8988T (cell line): ENCODE measurements at places on chromosomes 1 and 21.

DNA sequence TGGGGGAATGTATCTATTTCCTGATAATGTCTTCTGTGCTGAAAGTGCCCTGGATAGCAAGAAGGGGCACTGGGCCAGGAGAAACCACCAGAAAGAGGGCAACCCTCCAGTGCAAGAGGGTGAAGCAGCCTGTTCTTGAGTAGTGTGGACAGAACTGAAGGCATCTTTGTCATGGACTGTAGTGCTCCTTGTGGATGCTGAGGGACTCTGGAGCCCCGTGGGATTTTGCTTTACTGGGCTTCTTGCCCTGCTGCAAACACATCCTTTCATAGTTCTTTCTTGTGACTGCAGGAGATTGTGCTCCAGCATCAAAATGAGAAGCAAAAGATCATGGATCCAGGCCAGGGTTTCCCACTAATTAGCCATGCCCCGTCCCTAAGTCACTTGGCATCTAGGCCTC lies 300.6 kb downstream of the ZNF326 start:
- no peak for DNase-seq

DNA sequence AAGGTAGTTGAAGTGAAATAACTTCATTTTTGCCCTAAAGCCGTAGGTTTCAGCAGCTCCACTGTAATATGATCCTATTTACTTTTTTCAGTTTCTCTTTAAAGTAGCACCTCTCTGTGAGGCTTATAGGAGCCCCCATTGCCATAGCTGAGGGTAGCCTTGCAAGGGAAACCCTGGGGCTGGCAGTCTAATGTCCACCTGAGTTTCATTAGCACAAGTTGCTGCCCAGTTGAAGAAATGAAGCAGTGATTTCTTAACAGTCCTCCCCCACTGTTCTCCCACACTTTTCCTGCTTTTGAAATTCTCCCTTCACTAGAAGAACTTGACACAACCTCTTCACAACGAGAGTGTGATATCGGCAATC lies 1.5 kb downstream of the HMCN1 start:
- DNase-seq, result no peak

- DNase-seq, result no peak
Observed at GRCh38 chr1:151831605-151832004, at the start of gene RORC. Gene RORC, minus strand, starts transcription at chr1:151831802. Its CDS starts 38 bp downstream, at chr1:151831764.

- DNase-seq, result no peak
Observed at GRCh38 chr1:35637401-35637809, 3.9 kb downstream of the PSMB2 start.

GRCh38 chr1:209057901-209058300 lies 525.6 kb upstream of the CAMK1G start:
- DNase-seq, result no peak

DNA sequence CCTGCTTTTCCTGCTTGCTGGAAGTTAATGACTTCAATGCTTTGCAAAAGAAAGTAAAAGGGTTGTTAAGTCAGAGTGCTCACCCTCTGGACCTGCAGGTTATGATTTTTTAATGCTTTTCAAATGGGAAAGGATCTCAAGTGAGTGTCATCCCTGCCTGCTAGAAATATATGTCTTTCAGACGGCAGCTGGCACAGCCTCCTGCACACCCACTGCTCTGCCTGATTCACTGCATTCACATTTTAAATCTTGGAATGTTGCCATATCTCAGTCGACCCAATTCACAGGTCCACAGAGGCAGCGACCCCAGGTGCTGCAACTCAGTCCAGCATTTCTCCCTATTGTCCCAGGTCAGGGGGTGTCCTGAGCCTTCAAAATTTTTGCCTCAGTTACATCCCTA lies 10.7 kb downstream of the DUSP23 start:
- no peak for DNase-seq

- no peak for DNase-seq
Observed at GRCh38 chr1:233025567-233025966, 75.2 kb downstream of the NTPCR start.

DNA sequence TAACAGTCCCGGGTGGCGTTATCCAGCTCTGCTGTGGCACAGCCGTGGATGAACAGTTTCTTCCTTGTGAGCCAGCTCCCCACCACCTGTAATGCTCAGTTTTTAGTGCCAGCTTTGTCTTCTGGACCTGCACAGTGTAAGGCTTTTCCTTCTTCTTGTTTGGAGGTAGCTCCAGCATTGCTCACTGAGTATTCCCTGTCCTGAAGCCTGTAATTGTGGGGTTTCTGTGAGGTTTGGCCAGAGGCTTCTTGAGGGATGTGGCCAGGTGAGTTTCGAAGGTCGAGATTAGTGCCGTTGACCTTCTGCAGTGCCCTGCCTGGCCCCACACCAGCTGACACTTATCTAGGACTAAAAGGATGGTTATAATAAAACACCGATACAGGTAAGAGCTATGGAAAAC lies 75.0 kb downstream of the PBX1 start:
- DNase-seq, result no peak

- no peak for DNase-seq
Observed at GRCh38 chr1:178150610-178151009, 56.7 kb downstream of the RASAL2 start.

GRCh38 chr1:109931189-109931731 lies 20.6 kb downstream of the CSF1 start:
- no peak for DNase-seq

DNA sequence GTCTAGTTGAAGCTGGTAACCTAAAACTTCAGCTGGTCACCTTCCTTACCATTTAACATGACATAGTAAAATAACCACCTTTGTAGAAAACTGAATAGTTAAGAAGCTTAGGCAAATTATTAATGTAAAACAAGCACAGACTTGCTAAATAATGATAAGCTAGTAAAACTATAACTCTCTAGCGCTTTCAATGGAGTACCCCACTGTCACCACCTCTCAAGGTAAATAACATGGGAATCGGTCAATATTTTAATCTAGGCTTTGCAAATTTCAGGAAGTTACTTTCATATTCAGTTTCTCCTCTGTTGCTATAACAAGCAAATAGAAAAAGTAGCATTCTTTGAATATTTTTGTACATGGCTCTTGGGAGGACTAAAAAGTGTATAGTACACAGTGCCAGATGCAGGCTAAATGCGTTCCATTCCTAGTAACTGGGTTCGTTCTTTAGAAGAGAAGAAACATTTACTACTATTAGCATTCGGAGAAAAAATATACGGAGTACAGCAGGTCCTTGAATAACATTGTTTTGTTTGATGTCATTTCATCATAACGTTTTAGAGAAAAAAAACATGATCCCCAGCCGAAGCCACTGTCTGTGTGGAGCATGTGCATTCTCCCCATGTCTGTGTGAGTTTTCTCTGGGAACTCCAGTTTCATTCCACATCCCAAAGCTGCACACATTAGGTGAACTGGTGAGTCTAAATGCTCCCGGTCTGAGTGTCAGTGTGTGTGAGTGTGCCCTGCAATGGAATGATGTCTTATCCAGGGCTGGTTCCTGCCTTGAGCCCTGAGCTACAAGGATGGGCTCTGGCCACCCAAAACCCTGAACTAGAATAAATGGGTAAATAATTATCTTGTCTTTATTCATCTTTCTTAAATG lies 52.5 kb downstream of the EPRS1 start:
- no peak for DNase-seq

- no peak for DNase-seq
Observed at GRCh38 chr1:102546251-102546650, 549.5 kb upstream of the OLFM3 start.

DNA sequence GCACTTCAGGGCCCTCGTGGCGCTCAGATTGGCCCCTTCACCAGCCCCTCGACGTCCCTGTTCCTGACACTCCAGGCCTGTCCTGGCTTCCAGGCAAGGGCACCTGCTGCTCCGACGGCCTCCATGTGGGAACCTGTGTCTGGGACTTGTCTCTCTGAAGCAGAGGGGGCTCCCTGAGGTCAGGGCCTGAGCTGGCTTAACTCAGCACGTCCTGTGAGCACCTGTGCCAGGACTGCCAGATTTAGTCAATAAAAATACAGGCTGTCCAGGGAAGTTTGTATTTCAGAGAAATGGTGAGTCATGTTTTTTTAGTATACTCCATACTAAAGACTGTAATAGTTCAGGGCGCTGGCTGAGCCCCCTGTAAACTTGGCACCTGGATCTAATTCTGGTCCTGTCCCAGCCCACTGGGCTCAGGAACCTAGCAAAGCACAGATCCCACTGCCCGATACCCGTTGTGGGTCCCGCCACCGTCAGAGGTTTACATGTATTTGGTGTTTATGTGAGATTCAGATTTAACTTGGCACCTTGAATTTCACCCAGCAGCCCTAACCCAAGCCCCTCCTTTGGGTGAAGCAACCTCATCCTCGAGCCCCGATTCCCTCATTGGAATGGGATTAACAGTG lies 109.9 kb upstream of the IFFO2 start:
- DNase-seq, result no peak

GRCh38 chr1:167239257-167239656 lies 18.6 kb downstream of the POU2F1 start:
- no peak for DNase-seq

DNA sequence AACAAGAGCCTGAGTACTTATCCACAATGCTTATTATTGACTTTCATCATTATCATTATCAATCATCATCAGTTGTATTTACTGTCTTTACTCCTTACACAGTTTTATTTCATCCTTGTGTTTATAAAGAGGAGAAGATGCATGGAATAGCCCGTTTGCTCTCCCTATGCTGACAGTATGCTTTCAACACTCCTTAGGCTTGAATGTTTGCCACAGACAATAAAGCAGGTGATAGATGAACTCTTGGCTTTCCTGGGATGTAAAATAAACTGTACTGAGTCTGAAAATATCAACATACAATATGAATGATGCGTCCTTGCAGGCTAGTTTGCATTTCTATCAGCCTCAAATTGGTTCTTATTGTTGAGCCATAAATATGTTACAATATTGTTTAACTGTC lies 891.8 kb upstream of the NCAM2 start:
- DNase-seq, result no peak

DNA sequence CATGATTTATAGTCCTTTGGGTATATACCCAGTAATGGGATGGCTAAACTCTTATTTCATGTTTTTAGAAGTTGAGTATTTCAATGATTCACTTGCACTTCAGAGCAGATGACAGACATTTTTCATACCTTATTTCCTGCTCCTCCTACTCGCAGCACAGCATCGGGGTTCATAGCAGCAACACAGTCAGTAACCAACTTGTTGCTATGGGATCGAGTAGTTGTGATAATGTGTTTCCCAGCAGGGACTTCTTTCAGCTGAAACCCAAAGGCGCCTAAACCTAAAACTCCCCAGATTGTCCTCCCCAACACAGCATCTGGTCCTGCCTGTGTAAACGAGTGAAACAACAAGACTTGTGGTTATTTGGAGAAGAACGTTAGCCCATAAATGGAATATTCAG lies 16.3 kb upstream of the EPRS1 start:
- DNase-seq, result no peak

- DNase-seq, result no peak
Observed at GRCh38 chr1:235021815-235022214, 106.8 kb downstream of the TOMM20 start.

DNA sequence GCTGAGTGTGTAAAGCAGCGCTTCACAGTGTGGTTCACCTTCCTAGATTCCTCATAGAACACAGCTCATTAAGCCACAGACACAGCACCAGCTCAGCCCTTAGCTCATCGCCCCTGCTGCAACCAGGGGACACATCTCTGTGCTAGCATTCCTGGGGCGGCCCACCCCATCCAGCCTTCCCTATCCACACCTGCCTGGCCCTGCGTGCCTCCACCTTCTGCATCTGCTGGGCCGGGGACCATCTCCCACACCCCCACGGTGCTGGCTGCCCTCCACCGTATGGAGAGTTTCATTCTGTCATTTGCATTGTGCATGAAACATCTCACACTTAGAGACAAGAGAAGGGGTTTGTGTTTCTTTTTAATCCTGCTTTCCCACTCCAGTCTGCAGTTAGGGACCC lies 35.8 kb upstream of the PRSS38 start:
- no peak for DNase-seq

DNA sequence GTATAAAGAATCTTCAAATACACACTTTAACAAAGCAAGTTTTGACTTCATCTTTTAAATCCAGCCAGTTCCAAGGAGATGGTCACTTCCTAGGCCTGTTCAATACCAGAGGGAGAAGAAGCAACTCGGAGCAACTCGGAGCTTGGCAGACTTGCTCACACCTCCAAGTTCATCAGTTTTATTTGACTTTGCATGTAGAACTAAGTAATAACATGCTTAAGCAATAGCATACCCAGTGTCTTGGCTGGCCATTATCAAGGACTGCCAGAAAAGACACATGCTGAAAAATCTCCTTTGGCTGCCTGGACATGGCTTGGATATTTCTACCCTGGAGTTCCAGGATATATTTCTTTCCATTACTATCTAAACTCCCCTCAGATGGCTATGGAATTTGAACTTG lies 52.6 kb downstream of the GNG12 start:
- DNase-seq, result no peak

DNA sequence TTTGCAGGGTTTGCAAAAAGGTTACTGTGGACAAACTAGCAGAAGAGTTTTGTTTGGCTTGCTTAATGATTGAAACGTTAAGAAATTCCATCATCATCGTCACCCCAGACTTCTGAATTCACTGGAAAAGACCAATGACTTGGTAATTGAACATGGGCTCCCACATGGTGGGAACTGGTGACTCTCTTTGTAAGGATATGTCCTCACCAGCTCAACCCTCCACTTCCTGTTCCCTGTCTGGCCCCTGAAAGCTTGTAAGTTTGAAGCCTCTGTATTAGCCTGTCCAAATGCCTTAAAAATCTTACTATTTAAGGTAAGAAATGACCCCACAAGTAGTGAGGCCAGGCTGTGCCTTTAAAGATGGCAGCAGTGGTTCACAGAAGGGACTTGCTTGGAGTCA lies 9.7 kb downstream of the SYT6 start:
- no peak for DNase-seq

- no peak for DNase-seq
Observed at GRCh38 chr1:164588516-164589341, 29.7 kb downstream of the PBX1 start.

DNA sequence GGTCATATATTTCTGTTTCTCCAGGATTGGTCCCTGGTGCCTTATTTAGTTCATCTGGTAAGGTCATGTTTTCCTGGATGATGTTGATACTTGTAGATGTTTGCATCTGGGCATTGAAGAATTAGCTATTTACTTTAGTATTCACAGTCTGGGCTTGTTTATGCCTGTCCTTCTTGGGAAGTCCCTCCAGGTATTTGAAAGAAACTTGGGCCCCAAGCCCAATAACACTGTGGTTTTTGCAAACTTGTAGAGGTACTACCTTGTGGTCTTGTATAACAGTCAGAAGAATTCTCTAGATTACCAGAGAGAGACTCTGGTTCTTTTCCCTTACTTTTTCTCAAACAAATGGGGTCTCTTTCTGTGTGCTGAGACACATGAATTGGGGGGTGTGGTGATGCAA lies 251.4 kb upstream of the B3GALT2 start:
- no peak for DNase-seq

DNA sequence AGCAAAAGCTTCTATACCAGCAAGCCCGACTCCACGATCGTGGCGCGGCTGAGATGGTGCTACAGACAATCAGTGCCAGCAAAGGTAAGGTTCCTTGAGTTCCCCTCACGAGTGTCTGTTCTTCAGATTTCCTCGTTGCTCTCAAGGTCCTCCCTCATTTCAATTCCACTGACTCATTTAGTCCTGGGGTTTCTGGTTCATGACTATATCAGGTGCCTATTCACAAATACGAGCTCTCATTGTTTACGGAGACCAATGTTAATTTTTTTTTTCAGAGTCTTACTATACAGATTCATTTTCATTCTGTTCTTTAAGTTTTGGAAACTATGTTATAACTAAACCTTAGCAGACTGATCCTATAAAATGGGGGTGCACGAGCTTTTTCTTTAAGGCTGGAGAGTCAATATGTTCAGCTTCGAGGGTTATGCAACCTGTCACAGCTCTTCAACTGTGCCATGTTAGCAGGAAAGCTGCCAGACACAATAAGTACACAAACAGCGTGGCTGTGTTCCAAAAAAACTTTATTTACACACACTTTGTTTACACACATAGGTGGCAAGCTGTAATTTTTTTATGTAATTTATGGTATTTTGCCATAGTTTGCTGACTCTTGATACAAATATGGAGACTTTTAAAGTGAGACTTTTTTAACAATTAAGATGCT lies 134.3 kb downstream of the ZP4 start:
- DNase-seq, result no peak
